ENCODE measurements at places on chromosomes 4 and X. TPM values are rescaled to one million over a fixed set of nuclear protein-coding genes. Genes with fewer than 3 reads are reported as not detected.

The PORCN gene
- 12.0 TPM for total RNA-seq

The CTSO gene
- 6.2 TPM for total RNA-seq

The CCKAR gene
- total RNA-seq, result not detected

The SLITRK4 gene
- total RNA-seq, result 0.38 TPM

The HELT gene
- not detected for total RNA-seq

The S100P gene
- total RNA-seq, result not detected
